ENCODE measurements at places on chromosomes 16 and 17.

- no peak for DNase-seq
Measured at GRCh38 chr17:9553596-9553995, 22.0 kb downstream of the STX8 start.

DNA sequence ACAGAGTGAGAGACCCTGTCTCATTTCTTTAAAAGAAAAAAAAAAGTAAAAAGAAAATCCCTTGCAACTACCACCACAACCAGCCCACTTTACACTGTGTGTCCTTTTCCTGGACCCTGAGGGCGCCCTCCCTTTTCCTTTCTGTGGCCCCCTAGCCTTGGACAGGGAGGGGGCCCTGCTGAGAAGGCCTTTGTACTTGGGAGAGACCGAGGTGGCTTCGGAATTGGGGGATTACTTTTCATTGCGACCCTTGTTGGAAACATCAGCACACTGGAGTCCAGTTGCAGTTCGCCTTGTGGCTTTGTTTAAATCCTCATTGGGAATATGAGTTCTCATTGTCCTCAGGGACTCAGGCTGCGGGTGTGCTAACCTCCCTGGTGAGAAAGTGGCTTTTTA is 9.4 kb upstream of the DNASE1 start:
- DNase-seq: no peak

DNA sequence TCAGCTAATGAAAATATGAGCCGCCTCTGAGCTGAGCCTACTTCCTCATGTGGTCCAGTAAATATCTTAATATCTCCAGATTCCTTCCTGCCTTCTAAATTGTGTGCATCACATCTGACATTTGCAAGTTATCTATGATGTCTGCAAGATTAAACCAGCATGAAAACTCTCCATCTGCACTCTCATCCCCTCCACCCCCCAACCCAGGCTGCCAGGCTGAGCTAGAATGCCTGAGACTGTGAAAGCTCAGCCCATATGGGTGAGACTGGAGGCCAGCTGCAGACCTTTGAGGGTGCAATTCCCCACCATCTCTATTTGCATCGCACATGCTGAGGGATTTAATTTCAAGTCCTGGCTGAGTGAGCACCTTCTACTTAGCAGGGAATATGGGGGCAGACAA is 82.8 kb downstream of the ASIC2 start:
- no peak for DNase-seq

DNA sequence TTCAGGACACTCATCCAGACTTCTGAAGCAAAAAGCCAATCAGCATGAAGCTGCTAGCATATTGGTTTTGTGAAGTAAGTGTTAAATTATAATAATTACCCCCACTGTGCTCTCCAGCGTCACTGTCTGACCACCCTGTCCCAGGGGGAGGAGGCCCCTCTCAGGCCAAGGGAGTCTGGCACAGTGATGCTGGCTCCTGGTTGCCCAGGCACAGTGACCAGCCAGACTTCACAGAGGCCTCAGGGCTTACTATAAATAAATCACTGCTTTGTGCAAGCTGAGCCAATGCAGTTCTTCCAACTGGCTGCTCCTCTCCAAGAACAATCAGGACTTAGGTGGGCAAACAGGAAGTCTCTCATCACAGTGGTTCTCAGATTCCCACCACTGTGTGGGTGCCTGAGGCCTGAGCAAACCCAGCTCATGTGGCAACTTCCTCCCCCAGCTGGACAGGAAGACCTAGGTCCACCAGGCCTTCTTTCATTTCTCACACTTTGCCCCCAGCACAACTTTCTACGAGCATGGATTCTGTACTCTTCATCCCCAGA is 1.7 kb upstream of the DBNDD1 start:
- no peak for DNase-seq

GRCh38 chr17:14813649-14814370 is 451.3 kb downstream of the PMP22 start:
- no peak for DNase-seq

DNA sequence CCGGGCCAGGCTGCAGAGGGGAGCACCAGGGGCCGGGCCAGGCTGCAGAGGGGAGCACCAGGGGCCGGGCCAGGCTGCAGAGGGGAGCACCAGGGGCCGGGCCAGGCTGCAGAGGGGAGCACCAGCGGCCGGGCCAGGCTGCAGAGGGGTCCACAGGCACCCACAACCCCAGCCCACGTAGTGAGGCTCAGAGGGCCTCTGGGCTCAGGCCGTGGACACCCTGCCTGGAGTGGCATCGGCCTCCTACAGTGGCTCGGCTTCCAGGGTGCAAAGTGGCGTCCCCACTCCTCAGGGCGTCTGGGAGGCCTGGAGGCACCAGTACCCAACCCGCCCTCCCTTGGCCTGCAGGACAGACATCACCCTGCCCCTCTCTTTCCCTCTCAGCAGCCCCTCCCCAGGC is 9.6 kb downstream of the DOC2B start:
- no peak for DNase-seq

- no peak for DNase-seq
Measured at GRCh38 chr17:55480631-55481315, 30.5 kb downstream of the SMIM36 start.

Measured in NCI-H1417 treated with DMSO at 0.1 percent for 48 hours (cell line).